ENCODE measurements at places on chromosomes 11 and 22. TPM values are rescaled to one million over a fixed set of nuclear protein-coding genes. Genes with fewer than 3 reads are reported as not detected.

The SESN3 gene
- total RNA-seq: 0.11 TPM

The SCGB2A2 gene
- not detected for total RNA-seq

The SCUBE1 gene
- total RNA-seq: 0.20 TPM

The PGM2L1 gene
- total RNA-seq: 18.2 TPM

The HTR3B gene
- not detected for total RNA-seq

The KRTAP5-1 gene
- total RNA-seq: not detected

The APOL5 gene
- total RNA-seq: not detected

The FGF19 gene
- total RNA-seq: 0.08 TPM

The CRYBB3 gene
- total RNA-seq: not detected

The RABL2B gene
- total RNA-seq: 21.8 TPM

The CHRNA10 gene
- total RNA-seq: 0.84 TPM

The OR5AP2 gene
- total RNA-seq: not detected

The KCNQ1OT1 gene
- total RNA-seq: 0.05 TPM

The FOXRED1 gene
- total RNA-seq: 21.1 TPM

The SLC22A6 gene
- not detected for total RNA-seq

The APOL1 gene
- 8.0 TPM for total RNA-seq

The HEPN1 gene
- not detected for total RNA-seq

The CENPM gene
- 31.5 TPM for total RNA-seq

The C11orf42 gene
- total RNA-seq: not detected

The C11orf21 gene
- not detected for total RNA-seq

The SLC17A6 gene
- not detected for total RNA-seq

The POLR3H gene
- 47.0 TPM for total RNA-seq

The KIRREL3 gene
- total RNA-seq: 10.4 TPM

The UBQLN3 gene
- not detected for total RNA-seq
